Keratinocyte (primary cell): ENCODE measurements at places on chromosomes 12 and 14. TPM values are rescaled to one million over a fixed set of nuclear protein-coding genes. Genes with fewer than 3 reads are reported as not detected.

DNA sequence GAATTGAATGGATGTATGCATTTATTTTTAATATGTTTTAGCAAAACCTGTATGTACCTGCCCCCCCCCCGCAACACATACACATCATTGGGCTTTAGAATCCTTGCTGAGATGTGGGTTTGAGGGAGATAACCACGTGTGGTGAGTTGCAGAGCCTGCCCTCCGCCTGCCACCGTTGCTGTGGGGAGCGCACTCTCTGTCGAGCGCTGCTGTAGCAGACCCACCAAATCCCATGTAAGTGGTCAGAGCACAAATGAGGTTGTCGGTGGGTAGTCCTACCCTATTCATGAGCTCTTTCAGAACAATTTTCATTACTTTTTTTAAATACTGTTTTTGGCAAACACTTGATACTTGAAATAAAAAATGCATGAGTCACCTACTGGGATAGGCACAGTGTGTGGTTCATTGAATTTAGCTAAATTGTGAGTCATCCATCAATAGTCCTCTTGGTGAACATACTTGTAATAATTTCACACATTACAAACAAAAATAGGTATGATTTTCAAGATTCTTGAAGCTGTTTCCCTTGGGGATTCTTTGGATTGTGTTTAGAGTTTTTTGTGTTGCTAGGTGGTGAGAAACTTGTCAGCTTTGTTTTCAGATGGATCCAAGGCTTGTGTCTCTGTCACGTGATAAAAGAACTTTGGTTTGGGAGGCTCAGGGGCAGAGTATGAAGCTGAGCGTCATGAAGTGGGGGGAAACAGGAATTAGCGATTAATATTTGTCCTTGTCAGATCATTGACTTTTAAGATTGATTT lies 107.6 kb downstream of the PTCSC3 start:
- peak; percentile 50 for DNase-seq

- no peak for DNase-seq
These were observed 194.4 kb upstream of the CRY1 start for GRCh38 chr12:107287436-107288413.

- DNase-seq = no peak
These were observed at the start of gene RIN3 for GRCh38 chr14:92513204-92513965. Gene RIN3 (plus strand): TSS chr14:92513781. CDS start chr14:92513933, 152 bp downstream.

DNA sequence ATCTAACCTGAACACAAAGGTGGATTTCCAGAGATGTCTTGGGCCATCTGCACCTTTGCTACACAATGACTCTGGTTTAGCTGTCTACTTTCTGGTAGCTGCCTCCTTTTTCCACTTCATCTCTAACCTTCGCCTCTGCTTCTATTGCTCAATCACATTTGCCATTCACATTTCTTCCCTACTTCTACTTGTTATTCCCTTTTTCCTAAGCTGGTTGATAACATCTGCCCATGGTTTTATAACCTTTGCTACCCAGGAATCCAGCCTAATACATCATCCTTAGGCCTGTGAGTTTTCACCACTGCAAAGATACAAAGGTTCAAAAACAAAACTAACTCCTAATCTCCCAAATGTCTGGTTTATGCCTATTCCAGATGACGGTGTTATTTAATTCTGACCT lies 13.2 kb downstream of the SPPL3 start:
- DNase-seq = no peak

- DNase-seq = no peak
These were observed 1.0 kb downstream of the BORCS5 start for GRCh38 chr12:12357719-12358461.

DNA sequence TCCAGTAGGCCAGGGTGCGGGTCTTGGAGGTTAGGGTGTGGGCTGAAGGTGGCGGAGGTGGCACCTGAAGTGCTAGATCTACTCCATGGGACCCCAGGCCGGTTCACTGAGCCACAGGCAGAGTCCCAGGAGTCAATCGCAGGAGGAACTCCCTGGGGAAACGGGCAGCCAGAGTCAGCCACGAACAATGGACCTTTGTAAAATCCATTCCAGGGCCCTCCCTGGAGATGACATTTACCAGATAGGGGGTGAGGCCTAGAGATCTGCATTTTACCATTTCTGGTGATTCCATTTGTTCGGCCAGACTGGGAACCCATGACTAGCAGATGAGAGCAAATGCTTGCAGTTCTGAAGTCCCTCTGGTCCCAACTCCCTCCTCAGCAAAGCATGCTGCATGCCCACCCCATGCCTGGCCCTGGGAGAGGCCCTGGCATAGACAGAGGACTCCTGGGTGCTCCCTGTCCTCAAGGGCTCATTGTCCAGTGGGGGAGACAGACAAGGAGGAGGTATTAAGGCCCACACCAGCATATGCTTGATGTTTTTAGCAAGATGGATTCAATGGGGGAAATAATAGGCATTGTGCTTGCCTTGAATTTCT lies 115.5 kb downstream of the EML1 start:
- DNase-seq = no peak

- no peak for DNase-seq
These were observed 18.0 kb downstream of the XRCC3 start for GRCh38 chr14:103697206-103697602.

DNA sequence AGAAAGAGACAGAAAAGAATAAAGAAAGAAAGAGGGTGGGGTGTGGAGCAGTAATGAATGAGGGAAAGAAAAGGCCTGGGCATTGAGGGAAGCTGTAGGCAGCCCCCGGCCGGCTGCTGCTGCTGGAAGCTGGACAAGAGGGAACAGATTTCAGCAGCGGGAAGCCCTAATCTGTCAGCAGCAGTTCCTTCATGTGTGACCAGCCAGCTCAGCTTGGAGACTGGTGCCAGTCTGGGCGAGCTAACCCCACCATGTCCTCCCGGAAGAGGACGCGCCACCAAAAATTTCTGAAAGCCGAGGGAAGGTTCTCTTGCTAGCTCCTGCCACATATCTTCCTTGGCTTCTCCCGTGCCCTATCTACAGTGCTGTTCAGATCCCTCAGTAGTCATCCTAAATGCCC lies 236.8 kb downstream of the GRIN2B start:
- DNase-seq = no peak

DNA sequence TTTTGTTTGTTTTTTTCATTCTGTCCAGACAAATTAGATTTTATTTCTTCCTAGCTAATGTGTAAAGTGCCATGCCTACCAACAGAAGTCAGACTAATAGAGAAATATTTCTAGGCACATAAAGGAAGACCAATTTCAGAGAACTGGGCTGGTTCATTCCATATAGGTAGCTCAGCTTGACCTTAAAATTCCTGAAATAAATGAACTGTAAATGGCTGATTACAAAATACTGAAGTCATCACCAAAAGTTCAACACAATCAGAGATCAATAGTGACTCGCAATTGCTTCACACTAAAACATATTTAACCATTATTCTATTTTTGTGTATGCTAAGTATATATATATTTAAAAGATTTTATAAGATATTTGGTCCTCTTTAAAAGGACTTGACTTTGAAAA lies 34.2 kb downstream of the PTPRB start:
- DNase-seq = no peak

DNA sequence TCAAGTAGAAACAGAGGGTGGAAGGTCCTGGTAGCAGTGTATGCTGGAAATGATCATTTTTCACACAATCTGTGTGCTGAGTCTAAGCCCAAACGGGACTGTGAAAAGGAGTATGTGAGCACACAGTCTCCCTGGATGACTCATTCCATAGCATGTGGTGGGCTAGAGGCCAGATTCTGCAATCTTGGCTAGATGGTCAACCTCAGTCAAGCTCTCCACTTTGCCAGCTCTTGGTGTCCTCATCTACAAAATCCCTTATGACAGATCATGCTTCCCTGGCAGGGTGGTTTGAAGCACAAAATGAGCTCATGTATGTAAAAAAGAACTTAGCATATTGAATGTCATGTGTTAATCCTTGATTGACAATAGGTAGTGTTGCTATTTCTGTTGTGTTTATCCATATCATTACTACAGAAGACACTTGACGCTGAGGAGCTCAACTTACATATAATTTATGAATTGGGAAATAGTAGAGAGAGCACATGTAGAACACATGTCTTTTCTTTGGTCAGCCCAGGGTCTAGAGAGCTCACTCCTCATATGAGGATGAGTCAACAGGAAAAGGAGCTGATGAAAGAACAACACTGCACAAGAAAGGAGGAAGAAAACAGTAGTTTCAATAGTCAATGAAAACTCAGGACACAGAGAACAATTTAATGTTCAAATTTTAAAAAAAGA lies 517.5 kb downstream of the BCL11B start:
- no peak for DNase-seq

DNA sequence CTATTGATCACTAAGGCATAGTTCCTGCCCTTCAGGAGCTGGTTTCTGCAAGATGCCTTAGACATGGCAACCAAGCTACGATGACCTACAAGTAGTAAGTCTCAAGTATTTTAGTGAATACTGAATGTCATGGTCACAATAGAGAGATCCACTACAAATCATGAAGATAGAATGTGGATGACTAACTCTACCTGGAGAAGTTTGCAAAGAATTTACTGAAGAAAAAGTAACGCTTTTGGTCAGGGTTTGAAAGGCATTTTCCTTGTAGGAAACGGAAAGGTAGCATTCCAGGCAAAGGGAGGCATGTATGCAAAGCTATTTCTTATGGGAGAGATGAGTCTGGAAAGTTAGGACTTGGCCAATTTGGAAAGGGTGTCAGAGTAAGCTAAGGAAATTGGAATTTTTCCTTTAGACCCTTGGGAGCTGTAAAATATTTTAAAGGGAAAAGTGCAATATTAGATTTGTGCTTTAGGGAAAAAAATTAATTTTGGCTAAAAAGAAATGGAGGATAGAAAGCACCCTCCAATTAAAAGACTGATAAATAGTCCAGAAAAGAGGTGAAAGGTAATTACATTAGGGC lies 377.5 kb downstream of the EGLN3 start:
- no peak for DNase-seq

GRCh38 chr14:82398256-82398655 lies 864.6 kb upstream of the SEL1L start:
- DNase-seq = no peak

- DNase-seq = no peak
These were observed 191.7 kb upstream of the FRMD6 start for GRCh38 chr14:51460011-51460410.

GRCh38 chr12:130194154-130194553 lies 31.9 kb downstream of the FZD10 start:
- no peak for DNase-seq

DNA sequence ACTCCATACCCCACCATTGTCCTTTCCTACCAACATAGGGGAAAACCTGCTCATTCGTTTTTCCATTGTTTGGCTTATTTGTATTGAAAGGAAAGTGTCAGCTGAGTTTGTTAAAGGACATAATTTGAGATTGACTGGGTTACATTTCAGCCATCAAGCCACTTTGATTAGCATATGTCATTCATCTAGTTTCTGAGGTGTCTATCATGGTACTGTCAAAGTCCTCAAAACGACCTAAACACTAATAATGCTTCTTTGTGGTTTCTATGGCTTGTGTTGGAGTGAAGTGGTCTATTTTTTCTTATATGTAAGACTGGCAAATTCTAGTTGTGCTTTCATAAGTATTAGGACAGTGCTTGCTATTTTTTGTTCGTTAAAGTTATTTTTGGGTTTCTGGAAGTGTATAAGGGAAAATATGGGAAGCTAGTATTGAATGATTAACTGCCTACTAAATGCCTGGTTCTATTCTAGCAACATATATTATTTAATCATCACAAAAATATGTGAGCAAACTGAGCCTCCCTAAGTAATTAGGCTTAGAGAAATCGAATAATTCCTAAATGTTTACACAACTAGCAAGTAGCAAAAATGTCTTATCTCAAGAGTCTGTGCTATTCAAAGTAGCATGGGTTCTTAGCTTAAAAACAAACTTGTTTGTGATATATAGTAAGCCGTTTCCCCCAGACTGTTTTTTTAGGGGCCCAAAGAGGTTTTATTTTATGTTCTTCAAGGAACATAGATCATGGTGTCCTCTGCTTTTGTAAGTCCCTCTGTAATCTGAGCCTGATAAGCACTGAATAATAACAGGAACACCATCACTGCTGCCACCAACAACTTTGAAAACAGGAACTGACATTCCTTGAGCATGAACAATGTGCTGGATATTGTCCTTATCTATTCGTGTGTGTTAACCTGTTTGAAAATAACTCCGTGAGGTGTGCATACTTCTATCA lies 67.1 kb downstream of the DERA start:
- DNase-seq = peak; percentile 32

- no peak for DNase-seq
These were observed 37.4 kb downstream of the MMAB start for GRCh38 chr12:109535863-109536250.

GRCh38 chr12:116615141-116615861 lies 56.1 kb downstream of the MAP1LC3B2 start:
- DNase-seq = no peak

- no peak for DNase-seq
These were observed 68.6 kb upstream of the PLXNC1 start for GRCh38 chr12:94079566-94080340.

DNA sequence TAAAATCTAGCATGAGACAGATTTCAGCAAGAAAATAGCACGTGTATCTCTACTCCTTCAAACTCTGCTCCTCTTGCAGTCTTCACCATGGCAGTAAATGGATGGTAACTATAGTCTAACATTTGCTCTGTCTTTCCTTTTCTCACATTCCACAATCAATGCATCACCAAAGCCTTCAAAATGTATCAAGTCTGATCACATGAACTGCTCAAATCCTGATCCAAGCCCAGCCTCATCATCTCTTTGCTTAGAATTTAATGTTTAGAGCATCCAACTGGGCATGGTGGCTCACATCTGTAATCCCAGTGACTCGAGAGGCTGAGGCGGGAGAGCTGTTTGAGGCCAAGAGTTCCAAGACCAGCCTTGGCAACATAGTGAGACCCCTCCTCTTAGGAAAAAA lies 45.9 kb downstream of the CDK17 start:
- DNase-seq = no peak

DNA sequence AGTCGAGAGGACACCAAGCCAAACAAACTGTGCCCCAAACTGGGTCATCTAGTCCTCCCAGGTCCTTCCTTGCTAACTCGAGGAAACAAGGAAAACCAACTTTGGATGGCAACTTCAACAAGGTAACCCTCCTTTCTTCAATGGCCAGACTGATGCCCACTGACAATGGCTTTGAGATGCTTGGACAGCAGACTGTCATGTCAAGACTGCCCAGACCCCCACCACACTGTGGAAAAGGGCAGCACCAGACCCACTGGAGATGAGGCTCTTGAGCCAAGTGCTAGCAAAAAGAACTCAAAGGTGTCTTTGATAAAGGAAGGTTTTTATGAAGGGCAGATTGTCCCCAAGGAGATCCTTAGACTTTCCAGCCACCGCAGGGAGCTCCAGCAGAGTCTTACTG lies 9.0 kb upstream of the CDH24 start:
- DNase-seq = no peak

The PROX2 gene
- polyA plus RNA-seq = not detected in 3 replicates

The SPX gene
- polyA plus RNA-seq = 0.07 to 0.12 TPM (median 0.12 TPM) in 3 replicates

The TAS2R30 gene
- 0.03 to 0.18 TPM in 2 of 3 replicates, not detected in the other for polyA plus RNA-seq

The GDF11 gene
- 2.5 to 6.2 TPM (median 2.7 TPM) in 3 replicates for polyA plus RNA-seq

The EMP1 gene
- polyA plus RNA-seq = 356 to 610 TPM (median 583 TPM) in 3 replicates

The CLEC2A gene
- 0.27 to 0.94 TPM (median 0.88 TPM) in 3 replicates for polyA plus RNA-seq

The OR6S1 gene
- polyA plus RNA-seq = not detected in 3 replicates

The CMA1 gene
- polyA plus RNA-seq = not detected in 3 replicates

The NRL gene
- 0.29 to 0.72 TPM (median 0.39 TPM) in 3 replicates for polyA plus RNA-seq

The IFI27 gene
- 1,132 to 3,594 TPM (median 2,783 TPM) in 3 replicates for polyA plus RNA-seq

The TCL1B gene
- polyA plus RNA-seq = not detected in 3 replicates

The OR5AU1 gene
- polyA plus RNA-seq = not detected in 3 replicates

The ZC2HC1C gene
- polyA plus RNA-seq = 0.23 to 0.68 TPM (median 0.32 TPM) in 3 replicates

The IGF1 gene
- not detected in 3 replicates for polyA plus RNA-seq

The PHETA1 gene
- 1.7 to 3.9 TPM (median 3.3 TPM) in 3 replicates for polyA plus RNA-seq

The GALNT9 gene
- polyA plus RNA-seq = 0.13 TPM in 1 of 3 replicates, not detected in the others

The SRRM4 gene
- not detected in 3 replicates for polyA plus RNA-seq
